ENCODE measurements at places on chromosomes 11 and 22. TPM values are rescaled to one million over a fixed set of nuclear protein-coding genes. Genes with fewer than 3 reads are reported as not detected.

- DNase-seq = no peak
Measured at GRCh38 chr22:28297504-28297903, 378.4 kb upstream of the PITPNB start.

- DNase-seq = no peak
Measured at GRCh38 chr22:27879923-27880322, 39.1 kb downstream of the PITPNB start.

DNA sequence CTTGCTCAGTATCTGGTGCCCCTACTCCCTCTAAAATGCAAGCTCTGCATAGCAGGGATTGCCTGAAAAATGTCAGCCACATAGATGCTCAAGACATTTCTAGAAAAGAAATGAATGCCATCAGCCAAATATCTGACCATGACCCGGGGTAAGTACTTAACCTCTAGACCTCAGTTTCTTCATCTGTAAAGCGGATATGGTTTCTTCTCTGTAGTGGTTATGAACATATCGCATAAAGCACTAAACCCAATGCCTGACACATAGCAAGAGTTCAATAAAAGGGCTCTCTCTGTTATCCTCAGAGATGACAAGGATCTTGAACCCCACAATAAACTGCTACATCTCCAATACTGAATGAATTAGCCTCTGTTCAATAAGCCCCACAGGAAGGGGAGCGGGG is 122.6 kb downstream of the ABTB2 start:
- DNase-seq = no peak

The CD6 gene
- total RNA-seq = 0.81 TPM

The OR2AG2 gene
- total RNA-seq = 0.28 TPM

The RAB1B gene
- total RNA-seq = 65.4 TPM

DNA sequence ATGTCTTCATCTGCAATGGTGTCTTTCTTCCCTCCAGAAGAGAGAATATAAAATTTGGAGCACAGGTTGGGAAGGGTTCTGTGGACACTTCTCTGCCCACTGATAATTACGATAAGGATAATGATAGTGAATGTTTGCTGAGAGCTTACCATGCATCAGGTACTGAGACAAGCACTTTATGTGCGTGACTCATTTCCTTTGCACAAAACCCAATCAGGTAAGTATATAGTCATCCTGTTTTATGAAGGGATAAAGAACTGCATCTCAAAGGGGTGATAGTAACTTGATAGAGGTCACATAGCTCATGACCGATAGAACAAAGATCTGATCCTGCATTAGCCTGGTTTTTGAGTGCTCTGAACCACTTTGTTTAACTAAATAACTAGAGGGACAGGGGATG is 9.4 kb downstream of the DRD2 start:
- no peak for DNase-seq

The LIMK2 gene
- total RNA-seq = 10.3 TPM

Data from sigmoid colon (tissue), 7 donors.